Mesothelial cell of epicardium (in vitro differentiated cells): ENCODE measurements at places on chromosomes 13 and 19. TPM values are rescaled to one million over a fixed set of nuclear protein-coding genes. Genes with fewer than 3 reads are reported as not detected.

DNA sequence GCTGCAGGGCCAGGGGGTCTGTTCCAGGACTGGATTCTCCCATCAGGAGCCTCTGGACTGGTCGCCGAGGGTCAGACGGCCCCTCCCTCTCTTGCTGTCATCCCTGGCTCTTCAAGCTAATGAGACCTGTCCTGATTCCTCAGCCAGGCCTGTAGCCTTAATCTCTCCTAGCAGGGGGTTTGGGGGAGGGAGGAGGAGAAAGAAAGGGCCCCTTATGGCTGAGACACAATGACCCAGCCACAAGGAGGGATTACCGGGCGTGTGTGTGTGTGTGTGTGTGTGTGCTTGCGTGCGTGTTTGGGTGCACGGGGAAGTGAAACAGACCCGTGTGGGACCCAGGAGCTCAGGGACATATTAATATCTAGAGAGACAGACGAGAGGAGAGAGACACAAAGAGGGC, 1.9 kb upstream of the CRX start:
- DNase-seq = no peak

DNA sequence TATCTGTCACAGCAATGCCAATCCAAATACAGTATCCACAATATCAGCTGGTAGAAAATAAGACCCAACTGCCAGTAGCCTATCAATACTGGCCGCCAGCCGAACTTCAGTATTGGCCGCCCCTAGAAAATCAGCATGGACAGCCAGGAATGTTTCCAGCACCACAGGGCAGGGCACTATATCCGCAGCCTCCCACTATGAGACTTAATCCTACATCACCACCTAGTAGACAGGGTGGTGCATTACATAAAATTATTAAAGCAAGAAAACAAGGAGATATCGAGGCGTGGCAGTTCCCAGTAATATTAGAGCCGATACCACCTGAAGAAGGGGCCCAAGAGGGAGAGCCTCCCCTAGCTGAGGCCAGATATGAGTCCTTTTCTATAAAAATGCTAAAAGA, 111.3 kb downstream of the ZNF486 start:
- no peak for DNase-seq

GRCh38 chr19:308471-309205, 17.4 kb upstream of the PLPP2 start:
- no peak for DNase-seq

- DNase-seq = no peak
Measured at GRCh38 chr19:31717269-31717923, 368.2 kb upstream of the TSHZ3 start.

GRCh38 chr13:23963184-23963931, 66.1 kb upstream of the C1QTNF9B start:
- no peak for DNase-seq

Gene NLRP11
- total RNA-seq = not detected in 3 replicates
